ENCODE measurements at places on chromosomes 4 and X.

- DNase-seq = no peak
Measured at GRCh38 chr4:94533405-94534223, 81.9 kb downstream of the PDLIM5 start.

- no peak for DNase-seq
Measured at GRCh38 chr4:92184566-92184965, 119.2 kb upstream of the GRID2 start.

GRCh38 chrX:134622056-134622812 lies 36.0 kb downstream of the PLAC1 start:
- no peak for DNase-seq

GRCh38 chr4:131113704-131114103 lies 2017.8 kb downstream of the C4orf33 start:
- no peak for DNase-seq

DNA sequence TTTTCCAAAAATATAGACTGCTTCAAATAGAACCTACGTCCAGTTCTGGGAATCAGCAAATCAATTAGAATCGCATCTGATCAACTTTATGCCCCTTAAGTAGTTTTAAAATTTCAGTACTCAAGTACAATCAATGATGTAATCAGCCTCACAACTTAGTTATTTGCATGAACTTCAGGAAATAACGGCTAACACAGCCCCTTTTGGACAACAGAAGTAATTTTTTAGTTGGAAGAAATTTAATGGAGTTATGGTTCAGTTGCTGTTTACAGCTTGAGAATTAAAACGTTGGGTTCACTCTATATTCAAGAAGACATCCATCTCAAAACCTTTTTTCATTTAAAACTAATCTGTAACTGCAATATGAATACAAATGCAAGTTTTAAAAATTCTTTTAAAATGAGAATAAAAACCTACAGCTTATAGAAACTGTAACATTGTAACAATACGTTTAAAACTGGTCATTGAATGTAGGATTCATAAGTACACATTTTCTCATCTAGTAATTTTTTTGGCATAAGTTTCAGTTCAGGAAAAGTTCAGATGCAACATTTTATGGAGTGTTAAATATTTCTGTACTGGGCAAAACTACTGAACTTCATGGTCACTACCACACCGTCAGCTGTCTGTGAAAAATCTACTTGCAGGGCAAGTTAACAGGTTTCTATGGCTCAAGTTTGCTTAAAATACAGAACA lies 956 bp downstream of the TAPT1 start:
- no peak for DNase-seq

- no peak for DNase-seq
Measured at GRCh38 chr4:3521621-3522325, 10.4 kb downstream of the LRPAP1 start.

GRCh38 chr4:139630991-139631390 lies 34.6 kb upstream of the MGST2 start:
- DNase-seq = no peak

DNA sequence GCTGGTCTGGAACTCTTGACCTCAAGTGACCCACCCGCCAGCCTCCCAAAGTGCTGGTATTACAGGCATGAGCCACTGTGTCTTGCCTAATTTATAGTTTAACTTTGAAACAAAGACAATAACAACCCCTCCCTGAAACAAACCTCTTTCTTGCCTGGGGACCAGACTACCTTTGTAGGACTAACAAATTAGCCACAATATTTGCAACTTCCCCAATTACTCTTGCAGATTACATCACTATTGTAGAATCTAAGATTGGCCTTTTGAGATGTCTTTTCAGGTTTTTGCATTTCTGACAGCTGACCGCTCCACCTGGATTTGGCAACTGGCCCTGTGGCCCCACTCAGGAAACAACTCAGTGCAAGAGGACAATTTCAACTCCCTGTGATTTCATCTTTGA lies 84.8 kb downstream of the AKAP4 start:
- no peak for DNase-seq

Measured in NCI-H345 (cell line).